ENCODE measurements at places on chromosomes 3 and 15.

- H3K4me1 ChIP-seq: no peaks in the 10 kb centered on the region
- no peaks in the 10 kb centered on the region for H3K36me3 ChIP-seq
Observed at GRCh38 chr15:87120555-87120954, 1040.9 kb downstream of the AGBL1 start.

DNA sequence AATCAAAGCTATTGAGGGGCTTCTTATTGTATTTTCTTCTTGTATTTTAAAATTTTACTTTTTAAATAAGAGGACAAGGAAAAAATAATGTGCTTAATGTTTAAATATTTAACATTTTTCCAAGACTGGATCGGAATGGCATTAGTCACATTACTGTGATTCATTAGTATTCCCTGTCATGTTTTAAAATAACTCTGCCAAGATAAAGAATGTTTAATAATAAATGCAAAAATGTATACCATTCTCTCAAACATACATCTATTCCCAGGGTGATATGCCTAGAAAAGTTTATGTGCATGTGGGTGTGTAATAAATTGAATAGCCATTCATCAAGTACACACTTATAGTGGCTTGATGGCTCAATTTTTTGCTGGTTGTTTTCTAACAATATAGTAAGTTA, 936.1 kb downstream of the PLOD2 start:
- H3K27me3 ChIP-seq: no peaks in the 10 kb centered on the region
- no peak for ATAC-seq
- H3K4me3 ChIP-seq: no peak overlapping the region

DNA sequence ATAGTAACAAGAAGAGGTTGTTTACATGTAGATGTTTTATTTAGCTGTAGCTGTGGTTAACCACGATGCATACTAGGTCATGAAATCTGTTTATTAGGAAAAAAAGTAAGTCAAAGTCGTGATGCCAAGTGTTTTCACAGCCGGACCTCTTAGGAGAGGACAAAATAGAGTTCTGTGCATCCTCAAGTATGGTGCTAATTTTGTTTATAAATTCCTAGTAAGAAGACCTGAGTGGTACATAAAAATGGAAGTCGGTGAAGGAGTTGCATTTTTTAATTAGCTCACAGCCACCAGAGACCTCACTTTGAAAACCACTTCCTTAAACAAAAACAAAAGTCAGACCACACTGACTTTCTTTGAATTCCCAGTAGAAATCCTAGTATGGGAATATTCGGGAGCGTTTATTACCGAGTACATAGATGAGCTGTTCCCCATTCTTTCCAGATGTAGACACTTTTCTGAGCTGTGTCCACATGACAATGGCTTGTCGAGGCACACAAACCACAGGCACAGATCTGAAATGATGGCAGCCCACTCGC, 143.6 kb upstream of the UBE2E1 start:
- no peak overlapping the region for H3K27ac ChIP-seq
- peaks cover 15% of the 10 kb centered on the region for H3K4me1 ChIP-seq
- no peaks in the 10 kb centered on the region for H3K27me3 ChIP-seq
- H3K36me3 ChIP-seq: no peaks in the 10 kb centered on the region
- H3K4me3 ChIP-seq: no peak overlapping the region
- no peak for ATAC-seq

DNA sequence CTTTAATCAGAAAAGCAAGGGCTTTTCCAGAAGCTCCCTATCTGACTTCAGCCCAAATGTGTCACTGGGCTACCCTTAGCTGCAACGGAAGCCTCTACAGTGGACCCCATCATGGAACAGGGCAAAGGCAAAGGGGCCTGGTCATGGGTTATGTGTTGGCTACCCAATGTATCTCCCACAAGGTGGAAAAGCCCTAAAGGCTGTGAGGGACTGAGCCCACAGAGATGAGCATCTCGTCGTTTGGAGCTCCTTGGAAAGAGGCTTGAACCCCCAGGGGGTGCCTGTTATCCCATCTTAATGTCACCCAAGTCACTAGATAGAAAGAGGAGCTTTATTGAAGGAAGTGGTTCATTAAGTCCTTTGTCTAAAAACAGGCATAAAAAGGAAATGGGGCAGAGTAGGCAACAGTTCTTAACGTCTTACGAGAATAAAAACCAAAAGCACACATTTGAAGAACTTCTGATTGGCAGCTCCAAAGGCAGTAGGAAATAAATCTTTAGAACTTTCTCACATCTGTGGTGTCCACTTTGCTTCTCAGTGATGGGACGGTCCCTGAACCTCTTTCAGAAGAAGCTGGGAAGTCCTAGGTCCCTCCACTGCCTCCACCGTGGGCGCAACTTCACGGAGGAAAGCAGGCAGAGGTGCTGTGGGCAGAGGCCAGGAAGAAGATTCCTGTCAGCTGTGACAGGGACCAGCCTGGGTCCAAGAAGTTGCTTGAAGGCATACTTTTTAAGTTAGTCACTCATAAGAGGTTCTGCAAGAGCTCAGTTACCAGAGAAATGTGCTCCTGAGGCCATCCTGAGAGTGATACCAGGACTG, 93.7 kb downstream of the MYLK start:
- no peak for ATAC-seq
- no peaks in the 10 kb centered on the region for H3K36me3 ChIP-seq
- H3K4me1 ChIP-seq: no peaks in the 10 kb centered on the region
- H3K27me3 ChIP-seq: no peaks in the 10 kb centered on the region
- no peak overlapping the region for H3K27ac ChIP-seq

- no peaks in the 10 kb centered on the region for H3K4me1 ChIP-seq
- no peak overlapping the region for H3K27ac ChIP-seq
- H3K27me3 ChIP-seq: no peaks in the 10 kb centered on the region
- H3K4me3 ChIP-seq: no peak overlapping the region
- no peaks in the 10 kb centered on the region for H3K36me3 ChIP-seq
Observed at GRCh38 chr3:157999246-157999645, 107.0 kb downstream of the SHOX2 start.

GRCh38 chr15:67564021-67564967, 21.8 kb downstream of the MAP2K5 start:
- H3K27ac ChIP-seq: no peak overlapping the region
- no peaks in the 10 kb centered on the region for H3K27me3 ChIP-seq
- no peaks in the 10 kb centered on the region for H3K4me1 ChIP-seq
- no peak overlapping the region for H3K4me3 ChIP-seq
- H3K36me3 ChIP-seq: no peaks in the 10 kb centered on the region
- ATAC-seq: no peak

DNA sequence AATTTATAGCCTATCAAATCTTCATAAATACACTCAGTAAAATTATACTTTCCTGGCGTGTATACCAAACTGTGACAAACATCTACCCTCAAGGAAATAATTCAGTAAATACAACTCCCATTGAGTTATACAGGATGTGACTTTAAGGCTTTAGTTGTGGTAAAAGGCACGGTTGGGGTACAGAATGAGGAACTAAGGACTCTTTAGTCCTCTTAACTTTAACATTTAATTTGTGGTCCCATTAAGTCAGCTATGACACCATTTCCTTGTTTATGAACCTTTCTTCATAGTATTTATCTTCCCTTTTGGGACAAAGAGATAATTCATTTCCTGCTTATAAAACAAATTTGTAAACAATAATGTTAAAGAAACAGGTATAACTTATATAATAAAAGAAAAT, 30.2 kb downstream of the IFT80 start:
- ATAC-seq: no peak
- H3K27ac ChIP-seq: no peak overlapping the region
- no peak overlapping the region for H3K4me3 ChIP-seq

DNA sequence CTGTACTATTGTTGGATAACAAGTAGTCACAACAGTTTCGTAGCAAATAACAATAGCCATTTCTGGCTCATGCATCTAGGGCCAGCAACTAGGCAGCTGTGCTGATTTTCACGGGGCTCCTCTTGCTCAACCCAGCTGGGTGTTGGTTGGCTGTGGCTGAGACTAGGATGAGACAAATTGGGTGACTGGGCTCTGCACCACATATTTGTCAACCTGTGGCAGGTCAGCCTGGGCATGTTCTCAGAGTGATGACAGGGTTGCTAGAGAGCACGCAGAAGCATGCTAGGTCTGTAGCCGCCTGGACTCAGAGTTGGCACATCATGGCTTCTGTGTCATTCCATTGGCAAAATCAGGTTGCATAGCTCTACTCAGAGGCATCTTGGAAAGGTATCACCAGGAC, 175.9 kb downstream of the OTOL1 start:
- H3K36me3 ChIP-seq: no peaks in the 10 kb centered on the region
- H3K27me3 ChIP-seq: no peaks in the 10 kb centered on the region
- H3K27ac ChIP-seq: no peak overlapping the region
- no peak for ATAC-seq
- no peaks in the 10 kb centered on the region for H3K4me1 ChIP-seq

- H3K27me3 ChIP-seq: no peaks in the 10 kb centered on the region
- ATAC-seq: no peak
- no peaks in the 10 kb centered on the region for H3K4me1 ChIP-seq
- no peak overlapping the region for H3K4me3 ChIP-seq
- no peak overlapping the region for H3K27ac ChIP-seq
- H3K36me3 ChIP-seq: no peaks in the 10 kb centered on the region
Observed at GRCh38 chr3:24730173-24730572, 235.5 kb upstream of the THRB start.

DNA sequence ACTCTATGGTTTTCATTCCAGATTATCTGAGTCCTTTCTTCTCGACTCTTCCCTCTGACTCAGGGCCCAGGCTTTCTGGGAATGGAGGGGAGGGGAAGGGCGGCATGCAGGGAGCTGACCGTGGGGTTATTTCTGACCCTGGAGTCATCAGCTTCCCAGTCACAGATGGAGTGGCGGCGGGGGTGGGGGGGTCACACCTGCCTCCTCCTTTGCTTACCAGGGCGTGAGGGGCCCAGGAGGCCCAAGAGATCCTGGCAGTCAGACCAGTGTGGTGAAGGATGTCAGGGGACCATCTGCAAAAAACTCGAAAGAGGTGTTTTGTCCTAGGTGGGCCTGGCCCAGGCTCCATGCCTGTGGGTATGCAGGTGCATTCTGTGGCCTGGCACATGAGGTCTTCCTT, 996 bp upstream of the XIRP1 start:
- H3K4me3 ChIP-seq: no peak overlapping the region
- peaks cover 24% of the 10 kb centered on the region for H3K4me1 ChIP-seq
- no peak for ATAC-seq
- no peak overlapping the region for H3K27ac ChIP-seq

DNA sequence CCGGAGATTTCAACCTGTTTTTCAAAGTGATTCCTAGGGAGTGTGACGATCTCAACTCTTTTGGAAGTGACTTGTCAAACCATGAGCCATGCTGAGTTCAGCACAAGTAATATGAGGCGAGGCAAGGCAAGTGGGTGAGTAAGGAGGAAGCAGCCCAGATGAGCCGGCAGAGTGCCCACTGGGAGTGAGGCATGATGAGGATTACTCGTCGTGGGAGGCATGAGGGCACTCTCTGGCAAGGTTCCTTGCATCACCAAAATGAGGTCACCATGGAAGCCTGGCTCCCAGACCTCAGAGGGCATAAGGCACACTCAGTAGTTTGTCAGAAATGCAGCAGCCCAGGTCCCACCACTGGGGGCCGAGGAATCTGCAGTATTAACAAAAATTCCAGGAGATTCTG, 636.1 kb downstream of the MAGI1 start:
- no peak overlapping the region for H3K4me3 ChIP-seq
- no peak for ATAC-seq
- H3K36me3 ChIP-seq: no peaks in the 10 kb centered on the region
- no peaks in the 10 kb centered on the region for H3K27me3 ChIP-seq

- H3K27ac ChIP-seq: no peak overlapping the region
- no peaks in the 10 kb centered on the region for H3K27me3 ChIP-seq
- no peak overlapping the region for H3K4me3 ChIP-seq
Observed at GRCh38 chr3:57706462-57706861, 13.6 kb upstream of the DENND6A start.

GRCh38 chr3:32597656-32598055, 27.0 kb upstream of the DYNC1LI1 start:
- ATAC-seq: no peak
- no peaks in the 10 kb centered on the region for H3K27me3 ChIP-seq
- H3K4me1 ChIP-seq: no peaks in the 10 kb centered on the region
- H3K4me3 ChIP-seq: no peak overlapping the region
- no peak overlapping the region for H3K27ac ChIP-seq
- no peaks in the 10 kb centered on the region for H3K36me3 ChIP-seq

DNA sequence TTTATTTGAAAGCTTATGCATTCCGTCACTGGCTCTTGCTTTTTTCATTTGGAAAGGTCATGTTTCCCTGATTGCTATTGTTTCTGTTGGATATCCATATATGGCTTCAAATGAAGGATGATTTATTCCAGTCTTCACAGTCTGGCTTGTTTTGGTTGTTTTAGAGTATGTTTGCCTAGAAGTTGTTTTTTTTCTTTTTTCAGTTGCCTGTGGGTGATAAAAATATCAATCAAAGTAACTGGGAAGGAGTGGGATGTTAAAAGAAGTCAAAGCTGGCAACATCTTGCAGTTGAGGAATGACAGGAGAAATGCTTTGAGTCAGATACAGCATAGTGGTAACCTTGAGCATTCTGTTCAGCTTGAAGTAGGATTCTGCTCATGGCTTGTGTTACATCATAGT, 610.5 kb downstream of the PLOD2 start:
- no peak overlapping the region for H3K27ac ChIP-seq
- H3K4me3 ChIP-seq: no peak overlapping the region
- no peak for ATAC-seq
- H3K4me1 ChIP-seq: no peaks in the 10 kb centered on the region

- H3K27me3 ChIP-seq: no peaks in the 10 kb centered on the region
- H3K36me3 ChIP-seq: no peaks in the 10 kb centered on the region
- peak overlapping the region; percentile 2 for H3K27ac ChIP-seq
- H3K4me3 ChIP-seq: no peak overlapping the region
- no peak for ATAC-seq
- peaks cover 7% of the 10 kb centered on the region for H3K4me1 ChIP-seq
Observed at GRCh38 chr3:153166206-153166605, 4.2 kb downstream of the RAP2B start.

DNA sequence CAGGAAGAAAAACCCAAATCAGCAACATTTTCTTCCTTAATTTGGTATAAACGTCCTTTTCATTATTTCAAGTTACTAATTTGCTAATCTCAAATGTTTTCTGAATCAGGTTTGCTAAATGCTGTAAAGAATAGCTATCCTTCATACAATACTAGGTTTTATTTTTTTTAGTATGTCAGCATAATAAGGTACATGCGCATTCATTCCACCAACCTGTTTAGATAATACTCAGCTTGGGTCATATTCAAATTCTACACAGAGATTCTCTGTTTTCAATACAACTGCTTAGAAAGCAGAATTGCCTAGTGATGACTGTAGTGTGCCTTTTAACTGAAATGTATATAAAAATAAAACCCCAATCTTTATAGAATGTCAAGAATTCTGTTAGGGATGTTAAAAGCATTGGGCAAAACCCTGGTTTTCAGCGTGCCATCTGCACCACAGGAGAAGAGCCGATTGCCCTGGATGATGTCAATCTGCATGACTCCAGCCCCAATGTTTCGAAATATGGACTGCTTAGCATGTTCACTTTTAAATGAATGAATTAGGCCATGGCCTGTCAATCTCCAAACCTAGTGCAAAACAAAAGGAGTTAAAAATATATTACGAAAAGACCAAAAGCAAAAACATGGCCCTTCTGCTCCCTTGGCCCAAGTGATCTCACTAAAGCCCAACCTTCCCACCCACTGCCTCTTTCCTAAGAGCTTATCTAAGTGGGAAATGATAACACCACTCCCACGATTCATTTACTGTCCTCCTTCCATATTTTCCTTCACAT, 107.4 kb downstream of the GLDN start:
- H3K27me3 ChIP-seq: no peaks in the 10 kb centered on the region
- H3K36me3 ChIP-seq: peaks cover 69% of the 10 kb centered on the region
- no peak for ATAC-seq
- H3K27ac ChIP-seq: no peak overlapping the region
- no peaks in the 10 kb centered on the region for H3K4me1 ChIP-seq

Measured in gastroesophageal sphincter (tissue), 4 donors.